ENCODE measurements at places on chromosomes 13 and 19. TPM values are rescaled to one million over a fixed set of nuclear protein-coding genes. Genes with fewer than 3 reads are reported as not detected.
A peak's percentile ranks its signal among the peaks of the same experiment; 100 is the strongest.

DNA sequence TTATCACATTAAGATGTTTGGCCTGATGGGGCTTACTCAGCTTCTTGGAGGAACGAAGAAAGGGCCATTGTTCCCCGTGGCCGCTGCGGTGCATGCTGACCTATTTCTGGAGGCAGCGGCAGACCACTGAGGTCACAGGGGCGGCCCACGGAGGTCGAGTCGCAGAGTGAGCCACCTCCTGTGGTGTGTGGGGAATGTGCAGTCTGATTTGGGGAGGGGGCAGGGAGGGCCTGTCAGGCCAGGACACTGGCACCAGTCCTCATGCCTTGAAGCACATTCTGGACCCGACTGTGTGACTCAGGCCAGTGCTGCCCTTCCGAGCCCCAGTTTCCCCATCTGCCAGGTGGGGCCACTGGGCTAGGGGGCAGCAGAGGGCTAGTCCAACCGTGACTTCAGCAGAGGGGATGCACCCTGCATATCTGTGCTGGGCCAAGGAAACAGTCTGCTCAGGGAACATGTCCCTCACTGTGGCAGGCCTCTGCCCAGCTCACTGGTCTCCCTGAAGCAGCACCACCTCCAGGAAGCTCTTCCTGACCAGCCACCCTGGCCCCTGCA is 6.3 kb downstream of the SLC7A10 start:
- no peak for DNase-seq

GRCh38 chr13:54198911-54199310 is 1170.3 kb downstream of the OLFM4 start:
- no peak for DNase-seq

- DNase-seq: peak; percentile 64
Observed at GRCh38 chr19:1106841-1107660, 3.3 kb downstream of the GPX4 start.

DNA sequence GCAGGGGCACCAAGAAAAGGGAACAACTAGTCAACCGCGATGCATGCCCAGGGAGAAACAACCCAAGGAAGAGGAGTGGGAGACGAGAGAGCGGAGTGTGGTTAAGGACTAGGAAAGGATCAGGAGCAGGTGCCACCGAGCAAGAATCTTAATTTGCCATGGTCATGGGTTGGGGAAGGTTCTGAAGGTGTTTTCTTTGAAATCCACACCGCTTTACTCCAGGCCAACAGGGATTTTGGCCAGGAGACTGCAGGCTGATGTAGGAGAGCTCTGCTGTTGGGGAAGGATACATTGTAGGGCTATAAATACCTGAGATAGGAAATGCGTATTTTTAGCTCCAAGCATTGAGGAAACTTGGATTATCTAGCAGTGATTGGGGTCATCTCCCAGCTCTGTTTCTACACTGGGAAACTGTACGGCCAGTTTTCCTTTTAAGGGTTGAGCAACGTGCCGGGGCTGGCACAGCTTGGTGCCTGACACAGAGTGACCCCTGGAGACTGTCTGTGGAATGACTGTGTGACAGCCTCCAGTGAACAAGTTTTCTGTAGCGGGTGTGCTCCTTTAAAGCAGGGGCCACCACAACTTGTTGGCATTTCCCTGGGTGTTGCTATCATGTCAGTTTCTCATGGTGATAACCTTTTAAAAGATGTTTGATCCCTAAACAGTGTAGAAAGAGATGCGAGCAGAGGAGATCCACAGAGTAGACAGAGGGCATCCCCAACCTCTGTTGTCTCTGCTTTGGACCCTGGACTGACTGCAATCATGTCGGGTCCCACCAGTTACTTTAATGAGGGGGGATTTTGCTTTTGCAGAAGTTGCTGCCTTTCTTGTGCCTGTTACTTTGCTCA is 34.3 kb downstream of the ZNF536 start:
- DNase-seq: peak; percentile 61

GRCh38 chr13:79987761-79988160 is 353.2 kb downstream of the SPRY2 start:
- DNase-seq: no peak

- DNase-seq: peak; percentile 90
Observed at GRCh38 chr19:4066682-4067395, at the start of gene ZBTB7A. Gene ZBTB7A, minus strand, starts transcription at chr19:4066899. Its CDS starts 11,667 bp downstream, at chr19:4055232.

GRCh38 chr19:5947435-5947834 is 30.5 kb downstream of the RANBP3 start:
- DNase-seq: peak; percentile 48

OLFM4 gene
- total RNA-seq: 18.3 TPM

Measured in hepatocyte (in vitro differentiated cells).